NCI-H1092 (cell line): ENCODE measurements at places on chromosomes 4 and X.

GRCh38 chr4:169791527-169792156, 33.9 kb upstream of the HPF1 start:
- DNase-seq = peak; percentile 44

DNA sequence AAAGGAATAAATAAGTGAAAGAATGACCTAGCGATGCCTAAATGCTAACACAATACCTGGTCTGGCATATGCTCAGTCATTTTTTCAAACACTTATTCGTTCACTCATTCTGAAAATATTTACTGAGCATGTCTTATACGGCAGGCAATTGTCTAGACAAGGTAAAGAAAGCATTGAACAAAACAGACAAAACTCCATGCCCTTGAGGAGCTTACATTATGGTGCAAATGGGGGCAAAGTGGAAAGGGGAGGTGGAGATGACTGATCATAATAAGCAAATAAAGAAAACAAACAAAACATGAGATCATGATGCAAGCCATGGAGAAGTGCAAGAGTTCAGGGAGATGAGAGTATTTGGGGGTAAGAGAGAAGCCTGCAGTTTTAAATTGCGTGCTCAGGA, 334.6 kb upstream of the PPARGC1A start:
- DNase-seq = no peak

GRCh38 chrX:109841869-109842579, 109.0 kb upstream of the ACSL4 start:
- DNase-seq = no peak

DNA sequence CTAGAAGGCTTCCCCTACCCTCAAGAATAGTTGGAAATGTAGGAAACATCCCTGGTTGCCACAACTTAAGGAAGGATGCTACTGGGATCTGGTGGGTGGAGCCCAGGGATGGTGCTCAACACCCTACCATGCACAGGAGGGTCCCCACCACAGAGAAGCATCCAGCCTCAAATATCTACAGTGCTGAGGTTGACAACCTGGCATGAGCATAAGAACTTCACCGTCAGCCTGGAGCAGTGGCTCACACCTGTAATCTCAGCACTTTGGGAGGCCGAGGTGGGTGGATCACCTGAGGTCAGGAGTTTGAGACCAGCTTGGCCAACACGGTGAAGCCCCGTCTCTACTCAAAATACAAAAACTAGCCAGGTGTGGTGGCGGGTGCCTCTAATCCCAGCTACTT, 24.0 kb upstream of the ASMTL start:
- DNase-seq = no peak
